ENCODE measurements at places on chromosomes 5 and 9.

GRCh38 chr5:12488161-12488560 lies 583.9 kb upstream of the CTNND2 start:
- DNase-seq: no peak

DNA sequence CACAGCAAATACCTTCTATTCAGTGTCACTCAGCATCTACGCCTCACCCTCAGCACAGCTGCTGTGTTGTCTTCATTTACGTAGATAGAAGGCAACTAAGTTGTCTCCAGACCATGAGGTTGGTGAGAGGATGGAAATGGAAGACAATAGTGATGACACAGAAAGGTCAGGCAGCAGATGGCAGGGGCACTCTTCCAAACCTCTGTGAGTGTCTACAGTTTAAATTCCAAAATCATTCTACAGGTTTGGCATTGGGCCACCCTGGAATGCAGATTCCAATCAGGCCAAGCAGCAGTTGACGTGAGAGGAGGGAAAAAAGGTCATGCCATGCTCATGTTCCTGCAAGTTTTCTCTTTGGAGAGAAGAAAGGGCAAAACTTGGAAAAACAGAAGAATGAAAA lies 68.7 kb upstream of the ADAMTSL1 start:
- no peak for DNase-seq

GRCh38 chr9:127778280-127779135 lies at the start of gene SH2D3C:
SH2D3C (minus strand) TSS chr9:127778666; CDS start chr9:127778627, 39 bp downstream.
- DNase-seq: peak; percentile 84

DNA sequence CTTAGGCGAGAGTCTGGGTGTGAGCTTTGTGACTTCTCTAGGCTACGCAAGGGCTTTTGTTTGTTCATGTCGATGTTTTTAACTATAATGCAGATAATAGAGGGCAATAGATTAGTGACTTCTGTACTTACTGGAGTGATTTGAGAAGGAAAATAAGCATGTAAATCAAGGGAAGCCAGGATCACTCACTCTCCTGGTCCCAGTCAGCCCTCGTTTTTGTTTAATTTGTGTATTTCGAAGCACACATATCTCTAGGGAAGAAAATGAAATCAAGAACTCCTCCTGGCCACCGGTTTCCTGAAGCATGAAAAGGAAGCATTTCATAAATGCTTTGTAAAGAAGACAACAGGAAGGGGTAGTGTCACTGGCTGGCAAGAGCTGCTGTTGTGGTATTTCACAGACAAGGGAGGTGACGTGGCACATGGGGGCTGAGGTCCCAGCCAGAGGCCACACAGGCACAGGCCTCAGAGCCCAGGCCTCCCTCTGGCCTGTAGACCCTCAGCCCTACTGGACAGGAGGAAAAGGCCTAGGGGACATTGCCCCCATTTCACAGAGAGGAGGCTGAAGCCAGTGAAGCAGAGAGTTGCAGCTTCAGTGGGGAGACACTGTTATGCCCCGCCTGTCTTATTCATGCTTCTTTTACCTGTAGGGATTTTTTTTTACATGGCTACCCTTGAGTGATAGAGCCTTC lies 34.1 kb downstream of the IRF1 start:
- peak; percentile 86 for DNase-seq

DNA sequence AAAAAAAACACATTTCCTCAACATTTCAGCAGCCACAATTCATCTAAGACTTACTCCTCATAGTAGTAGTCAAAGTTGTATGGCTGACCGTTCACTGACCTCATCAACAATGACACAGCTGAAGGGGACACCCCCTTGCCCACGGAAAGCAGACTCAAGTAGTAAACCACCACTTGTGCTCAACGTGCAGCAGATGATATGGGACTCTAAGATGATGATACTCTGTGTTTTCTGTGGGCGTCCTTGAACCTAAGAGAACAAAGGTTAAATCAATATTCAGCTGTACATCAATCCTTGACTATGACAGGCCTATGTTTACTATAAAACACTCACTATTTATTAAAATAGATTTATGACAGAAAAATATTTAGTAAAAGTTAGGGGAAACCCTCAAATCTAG lies 71.6 kb downstream of the SETX start:
- no peak for DNase-seq

DNA sequence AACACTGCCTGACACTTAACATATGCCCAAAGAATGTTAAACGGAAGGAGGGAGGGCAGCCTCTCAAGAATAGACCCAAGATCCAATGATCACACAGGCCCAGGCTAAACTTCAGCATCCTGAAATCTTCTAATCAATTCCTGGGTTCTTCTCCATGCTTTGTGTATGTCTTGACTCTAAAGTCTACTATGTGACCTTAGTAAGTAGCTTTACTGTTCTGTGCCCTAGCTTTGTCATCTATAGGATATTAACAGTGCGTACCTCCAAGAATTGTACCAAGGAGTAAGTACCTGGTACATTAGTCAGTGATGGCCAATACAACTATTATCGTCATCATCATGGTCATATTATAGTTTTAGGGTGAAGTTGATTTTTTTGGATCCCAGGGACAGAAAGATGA lies 96.6 kb downstream of the SGCD start:
- DNase-seq: no peak

Measured in CD14-positive monocyte (primary cell).